Camera-type eye (tissue), 1 donor: ENCODE measurements at places on chromosomes 12 and 14. TPM values are rescaled to one million over a fixed set of nuclear protein-coding genes. Genes with fewer than 3 reads are reported as not detected.

Gene DGLUCY
- 56.0 TPM for total RNA-seq

Gene SDS
- not detected for total RNA-seq

Gene SLC25A47
- 0.22 TPM for total RNA-seq

Gene CIROP
- total RNA-seq, result not detected

Gene SIX1
- 11.8 TPM for total RNA-seq
